ENCODE measurements at places on chromosomes 11 and 22.
A peak's percentile ranks its signal among the peaks of the same experiment; 100 is the strongest.

GRCh38 chr11:124098141-124098540 lies 17.1 kb upstream of the VWA5A start:
- no peak for ATAC-seq

- no peak for ATAC-seq
These were observed 8.4 kb upstream of the ALX4 start for GRCh38 chr11:44318369-44318768.

DNA sequence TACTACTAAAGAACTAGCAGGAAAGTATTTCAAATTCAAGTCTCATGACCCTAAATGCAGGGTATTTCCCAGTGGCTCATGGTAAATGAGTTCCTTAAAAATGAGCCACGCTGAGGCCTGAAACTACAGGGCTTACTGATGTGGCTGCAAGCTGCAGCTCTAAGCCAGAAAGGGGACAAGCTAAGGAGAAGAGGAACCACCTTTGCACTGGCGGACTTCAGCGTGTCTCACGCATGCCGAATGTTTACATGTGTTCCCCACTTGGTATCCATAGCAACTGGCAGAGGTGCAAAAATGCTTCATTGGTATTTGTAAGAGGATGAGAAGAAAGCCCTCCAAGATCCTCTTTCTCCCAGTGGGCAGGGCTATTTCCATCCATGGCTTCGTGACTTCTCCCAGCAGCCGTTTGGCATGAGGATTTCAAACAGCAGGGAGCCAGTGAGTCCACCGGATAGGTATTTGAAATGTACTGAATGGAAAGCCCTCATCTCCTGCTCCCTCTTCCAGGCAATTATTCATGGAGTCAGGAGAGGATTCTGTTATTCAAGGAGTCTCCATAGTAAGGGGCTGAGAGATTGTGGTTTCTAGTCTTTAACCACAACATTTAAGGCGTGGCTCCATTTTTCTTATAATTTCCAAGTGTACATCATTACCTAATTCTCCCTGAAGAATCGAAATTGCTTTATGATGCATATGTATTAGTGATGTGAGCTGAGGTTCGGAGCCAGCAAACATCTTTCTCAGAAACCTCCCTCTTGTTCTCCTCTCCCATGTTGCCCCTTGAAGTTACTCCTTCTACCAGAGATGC lies 55.3 kb upstream of the CD44 start:
- ATAC-seq: peak; percentile 96

DNA sequence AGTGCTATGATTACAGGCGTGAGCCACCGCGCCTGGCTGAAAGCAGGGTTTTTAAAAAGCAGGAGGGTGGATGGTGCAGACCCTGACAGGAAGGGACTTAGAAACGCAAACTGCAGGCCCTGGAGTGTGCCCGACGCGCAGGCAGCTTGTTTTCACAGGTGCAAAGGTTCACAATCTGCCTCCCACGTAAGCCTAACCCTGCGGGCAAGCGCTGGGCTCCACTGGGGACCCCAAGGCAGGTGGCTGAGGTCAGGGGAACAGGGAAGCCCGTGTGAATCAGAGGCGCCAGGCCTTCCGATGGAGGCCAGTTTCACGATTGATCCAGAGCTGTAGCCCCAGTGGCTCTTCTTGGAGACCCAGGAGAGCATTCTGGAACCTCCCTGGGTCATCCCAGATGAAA lies 256.3 kb downstream of the BRD1 start:
- no peak for ATAC-seq

DNA sequence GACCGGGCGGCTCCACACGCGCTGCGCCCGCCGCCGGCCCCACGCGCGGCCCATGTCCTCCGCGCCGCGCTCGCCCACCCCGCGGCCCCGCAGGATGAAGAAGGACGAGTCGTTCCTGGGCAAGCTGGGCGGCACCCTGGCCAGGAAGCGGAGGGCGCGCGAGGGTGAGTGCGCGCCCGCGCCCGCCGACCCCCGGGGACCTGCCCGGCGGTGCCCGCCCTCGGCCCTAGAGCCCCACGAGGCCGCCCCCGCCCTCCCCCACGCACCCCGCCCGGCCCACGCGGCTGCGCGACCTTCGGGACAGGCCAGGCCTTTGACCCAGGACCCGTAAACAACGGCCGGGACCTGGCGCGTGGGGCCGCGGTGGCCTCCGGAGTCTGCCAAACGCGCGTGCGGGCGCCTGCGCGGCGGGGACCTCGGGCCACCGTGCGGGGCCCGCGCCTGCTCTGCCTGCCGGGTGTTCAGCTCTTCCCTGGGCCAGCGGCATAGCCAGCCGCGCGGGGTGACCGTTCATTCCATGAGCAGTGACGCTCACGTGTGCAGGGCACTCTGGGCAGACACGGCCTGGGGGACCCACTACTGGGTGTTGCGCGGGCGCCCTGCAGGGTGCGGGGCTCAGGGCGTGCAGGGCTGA lies at the start of gene PARVB:
Gene PARVB (plus strand): TSS at position 15 of the 634 bp plus-strand sequence. CDS start 38 bp downstream, at position 53.
- ATAC-seq: peak; percentile 18

- ATAC-seq: peak; percentile 94
These were observed 22.1 kb upstream of the IGLL5 start for GRCh38 chr22:22865311-22866072.

DNA sequence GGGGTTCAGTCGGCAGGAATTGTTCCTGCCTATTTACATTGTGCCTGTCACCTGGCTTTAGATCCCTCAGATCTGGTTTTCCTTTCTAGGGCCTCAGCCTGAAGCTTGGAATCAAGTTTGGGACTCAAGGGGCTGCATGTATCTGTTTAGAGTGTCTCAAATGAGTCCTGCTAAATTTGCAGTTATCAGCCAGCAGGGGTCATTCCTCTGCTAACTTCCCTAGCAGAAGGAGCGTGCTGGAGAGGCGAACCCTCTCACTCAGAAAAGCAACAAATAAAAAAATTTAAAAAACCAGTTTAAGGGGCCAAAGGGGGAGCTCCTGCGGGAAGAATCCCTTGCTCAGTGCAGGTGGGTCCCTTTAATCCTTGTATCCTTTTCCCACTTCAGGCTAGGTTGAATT lies 1220.2 kb downstream of the JRKL start:
- no peak for ATAC-seq

GRCh38 chr11:297051-297585 lies 2.2 kb downstream of the IFITM5 start:
- ATAC-seq: no peak
